ENCODE measurements at places on chromosomes 11 and 22.

- DNase-seq, result no peak
Measured at GRCh38 chr22:48745842-48746788, 1081.6 kb downstream of the BRD1 start.

DNA sequence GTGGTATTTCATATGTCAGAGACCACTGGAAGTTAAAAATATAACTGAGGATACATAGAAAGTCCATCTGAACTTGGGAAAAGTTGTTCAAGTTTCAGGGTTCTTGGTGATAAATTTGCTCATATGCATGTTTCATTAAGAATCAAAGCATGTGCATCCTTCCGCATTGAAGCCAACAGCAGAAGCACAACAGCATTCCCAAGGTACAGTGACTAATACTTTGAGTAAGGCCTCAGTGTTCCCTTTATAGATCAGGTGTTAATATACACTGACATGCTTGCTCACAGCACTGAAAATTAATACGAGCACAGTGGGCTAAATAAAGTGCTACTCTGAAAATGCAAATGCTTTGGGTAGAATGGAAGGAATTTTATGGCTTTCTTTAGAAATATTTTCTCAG is 691.1 kb downstream of the METTL15 start:
- DNase-seq, result no peak

GRCh38 chr22:38233427-38233826 is 31.6 kb downstream of the MAFF start:
- DNase-seq, result no peak

DNA sequence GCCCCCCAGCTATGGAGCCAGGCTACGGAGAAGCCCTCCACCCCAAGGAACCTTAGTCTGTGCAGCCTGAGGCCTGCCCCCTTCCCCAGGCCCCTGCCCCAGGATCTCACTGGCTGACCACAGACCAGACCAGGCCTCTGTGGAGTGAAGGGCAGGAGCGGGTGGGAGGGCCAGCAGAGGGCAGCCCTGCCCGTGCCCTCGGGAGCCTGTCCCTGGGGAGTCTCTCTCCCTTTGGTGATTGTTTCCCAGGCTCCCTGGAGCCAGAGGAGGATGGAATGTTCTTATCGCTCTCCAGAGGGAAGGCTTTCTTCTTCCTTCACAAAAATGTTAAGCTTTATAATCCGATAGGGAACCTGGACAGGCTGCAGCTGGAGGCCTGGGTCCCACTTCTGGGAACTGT is 455.3 kb downstream of the SOX6 start:
- DNase-seq, result no peak

DNA sequence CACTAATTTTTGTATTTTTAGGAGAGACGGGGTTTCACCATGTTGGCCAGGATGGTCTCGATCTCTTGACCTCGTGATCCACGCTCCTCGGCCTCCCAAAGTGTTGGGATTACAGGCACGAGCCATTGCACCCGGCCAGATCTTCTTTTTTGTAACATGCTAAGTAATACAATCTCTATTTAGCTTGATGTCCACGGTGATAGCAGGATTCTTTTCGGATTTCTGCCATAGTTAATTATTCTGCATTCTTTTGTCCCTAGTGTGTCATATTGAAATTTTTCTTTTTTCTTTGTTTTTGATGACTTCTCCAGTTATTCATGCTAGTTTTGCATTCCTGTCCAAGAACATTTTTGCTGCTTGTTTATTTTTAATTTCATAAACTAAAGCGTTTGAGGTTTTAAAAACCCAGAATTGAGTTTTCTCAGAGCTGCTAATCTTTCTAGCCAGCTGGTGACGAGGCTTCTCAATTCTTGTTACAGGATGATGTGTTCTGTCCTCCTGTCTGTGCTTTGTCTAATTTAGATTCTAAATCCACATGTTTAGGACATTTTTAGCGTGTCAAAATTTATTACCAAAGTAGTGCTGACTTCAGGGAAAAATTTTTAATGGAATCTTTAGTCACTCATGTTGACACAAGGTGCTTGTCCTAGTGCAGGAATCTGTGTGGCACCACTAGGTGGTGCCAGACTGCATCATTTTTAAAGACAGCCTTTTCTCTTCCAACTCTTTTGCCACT is 21.8 kb downstream of the NF2 start:
- DNase-seq, result no peak

- DNase-seq, result no peak
Measured at GRCh38 chr22:34427436-34427835, 507.2 kb upstream of the LARGE1 start.

- no peak for DNase-seq
Measured at GRCh38 chr22:49847751-49848689, 5.6 kb upstream of the ZBED4 start.

- DNase-seq, result no peak
Measured at GRCh38 chr11:12160680-12161079, 50.3 kb downstream of the MICAL2 start.

GRCh38 chr11:16149476-16149875 is 206.9 kb downstream of the SOX6 start:
- no peak for DNase-seq

DNA sequence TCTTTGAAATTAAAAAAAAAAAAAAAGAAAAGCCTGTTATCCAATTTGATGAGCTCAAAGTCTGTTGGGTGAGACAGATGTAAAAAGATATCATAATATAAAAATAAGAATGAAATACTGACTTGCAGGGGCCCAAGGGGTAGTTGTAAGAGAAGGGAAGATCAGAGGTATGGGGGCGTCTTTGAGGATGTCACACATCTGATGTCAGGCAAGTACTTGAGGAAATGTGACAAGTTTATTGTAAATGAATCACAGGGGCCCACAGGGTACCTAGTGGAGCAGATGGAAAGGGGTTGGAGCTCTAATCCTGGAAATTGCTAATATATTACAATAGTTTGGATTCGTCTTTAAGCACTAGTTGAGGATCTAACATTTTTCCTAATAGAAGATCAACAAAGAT is 131.6 kb downstream of the MAML2 start:
- DNase-seq, result no peak

GRCh38 chr11:126817096-126817495 is 183.5 kb downstream of the KIRREL3 start:
- DNase-seq, result no peak

DNA sequence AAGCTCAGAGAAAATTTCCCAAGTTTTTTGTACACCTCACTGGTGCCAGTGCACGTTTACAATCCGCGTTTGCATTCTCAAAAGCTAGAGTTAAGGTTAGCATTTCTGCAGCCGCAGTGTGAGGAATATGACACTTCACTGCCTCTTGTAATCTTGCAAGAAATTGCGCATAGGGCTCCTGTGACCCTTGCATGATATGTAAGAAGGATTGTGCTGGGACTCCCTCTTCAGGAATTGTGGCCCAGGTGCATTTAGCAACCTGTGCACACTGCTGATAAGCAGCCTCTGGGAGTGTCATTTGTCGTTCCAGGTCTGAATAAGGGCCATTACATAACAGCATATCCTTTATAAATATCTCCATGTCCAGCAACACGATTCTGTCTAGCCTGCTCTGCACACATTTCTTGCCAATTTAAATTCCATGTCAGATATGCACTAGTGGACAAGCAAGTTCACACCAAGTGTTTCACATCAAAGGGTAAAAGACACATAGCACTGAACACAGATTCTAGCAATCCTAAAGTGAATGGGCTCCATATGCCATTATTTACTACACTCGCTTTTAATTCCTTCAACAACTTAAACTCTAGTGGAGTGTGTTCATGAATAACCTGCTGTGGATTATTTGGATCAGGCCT is 69.2 kb upstream of the INCENP start:
- DNase-seq, result no peak

GRCh38 chr22:22166941-22167713 is 77.5 kb upstream of the VPREB1 start:
- DNase-seq, result no peak

- no peak for DNase-seq
Measured at GRCh38 chr11:115077740-115078139, 399.4 kb downstream of the NXPE2 start.

DNA sequence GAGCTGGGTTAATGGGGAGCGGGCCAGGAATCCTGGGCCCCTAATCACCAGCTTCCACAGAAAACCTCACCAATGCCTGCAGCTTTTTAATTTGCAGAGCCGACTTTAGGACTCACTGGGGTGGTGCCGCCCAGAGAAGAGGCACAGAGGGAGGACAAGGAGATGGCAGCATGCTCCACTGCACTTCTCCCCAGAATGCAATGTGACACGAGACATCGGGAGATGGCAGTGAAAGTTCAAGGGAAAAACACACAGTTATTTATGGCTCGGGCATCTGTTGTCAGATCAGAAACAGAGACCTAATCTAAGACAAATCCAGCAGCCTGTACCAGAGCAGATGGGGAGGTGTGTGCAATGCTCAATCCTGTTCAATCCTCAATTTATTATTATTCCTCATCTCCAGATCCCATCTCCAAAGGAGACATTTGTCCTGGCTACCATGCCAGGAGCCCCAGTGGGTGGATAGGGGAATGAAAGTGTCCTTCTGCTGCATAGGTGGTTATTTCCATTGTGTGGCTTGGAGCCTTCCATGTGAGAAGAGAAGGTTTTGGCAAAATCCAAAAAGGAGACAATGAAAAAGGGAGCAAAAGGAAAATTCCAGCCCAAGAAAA is 250.0 kb downstream of the NXPE2 start:
- no peak for DNase-seq

- no peak for DNase-seq
Measured at GRCh38 chr11:119754656-119755355, 25.8 kb upstream of the NECTIN1 start.

DNA sequence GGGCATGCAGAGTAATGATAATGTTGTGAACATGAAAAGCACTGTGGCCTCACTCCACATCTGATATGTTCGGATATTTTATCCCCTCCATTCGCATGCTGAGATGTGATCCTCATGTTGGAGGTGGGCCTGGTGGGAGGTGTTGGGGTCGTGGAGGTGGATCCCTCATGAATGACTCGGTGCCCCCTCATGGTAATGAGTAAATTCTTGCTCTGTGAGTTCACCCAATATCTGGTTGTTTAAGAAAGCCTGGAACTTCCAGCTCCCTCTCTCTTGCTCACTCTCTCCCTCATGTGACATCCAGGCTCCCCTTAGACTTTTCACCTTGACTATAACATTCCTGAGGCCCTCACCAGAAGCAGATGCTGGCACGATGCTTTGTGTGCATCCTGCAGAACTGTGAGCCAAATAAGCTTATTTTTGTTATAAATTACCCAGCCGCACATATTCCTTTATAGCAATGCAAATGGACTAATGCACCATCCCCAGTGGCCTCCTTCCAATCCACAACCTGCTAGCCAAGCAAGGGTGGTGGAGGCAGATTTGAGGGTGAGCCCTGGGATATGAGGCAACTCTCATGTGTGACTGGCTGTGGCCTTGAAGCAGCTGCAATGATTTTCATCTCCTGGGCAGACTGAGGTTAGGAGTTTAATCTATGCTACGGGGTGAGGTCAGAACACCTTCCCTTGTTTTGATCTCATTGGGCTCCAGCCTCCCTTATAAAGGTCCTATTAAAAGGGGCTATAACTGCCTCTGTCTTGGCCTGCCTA is 276.5 kb downstream of the ETS1 start:
- DNase-seq, result no peak

- no peak for DNase-seq
Measured at GRCh38 chr11:11577251-11577855, 44.5 kb downstream of the GALNT18 start.

DNA sequence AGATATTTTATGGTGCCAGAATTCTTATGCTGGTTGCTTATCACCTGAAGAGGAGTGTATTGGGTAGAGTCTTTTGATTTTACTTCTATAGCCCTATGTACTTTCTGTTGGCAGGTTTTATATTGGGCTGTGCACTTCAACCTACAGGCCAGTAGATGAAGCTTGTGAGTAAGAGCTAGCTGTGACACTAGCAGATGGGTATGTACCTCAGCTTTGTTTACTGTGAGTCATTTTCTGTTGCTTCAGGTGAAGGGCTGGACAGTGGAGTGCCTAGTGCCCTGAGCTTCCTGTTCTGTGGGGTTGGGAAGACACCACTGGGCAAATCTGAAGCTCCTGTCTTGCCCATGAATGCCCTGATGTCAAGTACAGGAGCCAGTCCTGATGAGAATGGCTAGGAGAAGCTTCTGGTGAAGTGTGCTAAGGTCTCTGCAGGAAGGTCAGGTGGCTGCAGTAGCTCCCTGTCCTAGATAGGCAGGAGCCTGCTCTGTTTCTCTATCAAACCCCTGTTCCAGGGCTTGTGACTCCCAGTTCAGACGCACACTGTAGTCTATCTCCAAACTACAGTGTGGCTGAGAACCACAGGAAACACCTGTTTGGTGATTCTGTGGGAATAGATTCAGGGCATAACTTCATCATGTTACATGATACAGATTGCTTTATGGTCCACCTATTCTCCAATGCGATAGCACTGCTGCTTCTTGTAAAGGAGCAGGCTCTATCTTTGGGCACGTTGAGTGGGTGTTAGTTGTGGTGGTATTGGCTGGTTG is 755.7 kb downstream of the KCNA4 start:
- no peak for DNase-seq

GRCh38 chr11:67695606-67696005 is 21.2 kb upstream of the ALDH3B2 start:
- DNase-seq, result no peak

- DNase-seq, result no peak
Measured at GRCh38 chr11:105573091-105573490, 36.8 kb upstream of the GRIA4 start.

GRCh38 chr11:70506658-70506970 is 108.3 kb downstream of the CTTN start:
- DNase-seq, result no peak

GRCh38 chr11:58893899-58894298 is 45.4 kb upstream of the GLYATL1 start:
- no peak for DNase-seq

GRCh38 chr11:8025123-8025522 is 38.0 kb downstream of the EIF3F start:
- no peak for DNase-seq

GRCh38 chr11:7571640-7572000 is 57.8 kb downstream of the PPFIBP2 start:
- no peak for DNase-seq

DNA sequence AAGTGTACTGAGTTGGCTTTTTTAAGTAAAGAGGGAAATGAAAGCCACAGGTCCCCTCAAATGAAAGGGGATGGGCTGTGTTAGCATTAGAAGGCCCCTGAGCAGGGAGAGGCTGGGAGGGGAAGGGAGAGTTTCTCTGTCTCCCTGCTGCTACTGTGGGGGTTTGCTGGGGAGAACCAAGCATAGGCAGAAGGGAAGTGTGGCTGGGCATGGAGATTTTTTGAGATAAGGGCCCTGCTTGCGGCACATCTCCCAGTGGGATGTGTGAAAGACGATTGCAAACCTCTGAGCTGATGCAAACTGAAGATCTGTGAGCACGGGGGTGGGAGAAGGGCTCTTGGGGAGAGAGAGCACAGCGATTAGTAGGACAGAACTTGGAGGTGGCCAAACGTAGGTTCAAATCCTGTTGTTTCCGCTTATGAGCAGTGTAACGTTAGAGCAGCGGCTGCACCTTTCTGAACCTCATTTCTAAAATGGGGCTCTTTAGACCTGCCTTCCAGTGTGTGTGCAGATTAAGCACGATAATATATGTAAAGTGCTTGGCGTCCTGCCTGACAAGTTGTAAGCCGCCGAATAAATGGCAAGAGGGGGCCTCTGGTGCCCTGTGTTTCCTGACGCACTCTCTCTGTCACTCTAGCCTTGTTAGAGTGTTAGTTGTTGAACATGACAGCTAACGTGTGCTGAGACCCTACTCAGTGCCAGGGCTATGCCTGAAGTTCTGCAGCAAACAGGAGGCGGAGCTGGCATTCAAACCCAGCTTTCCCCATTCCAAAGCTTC is 122.3 kb downstream of the GRIK4 start:
- DNase-seq, result no peak

- DNase-seq, result no peak
Measured at GRCh38 chr22:29212743-29213142, 7.0 kb downstream of the EMID1 start.
